ENCODE measurements at places on chromosomes 1 and 21.

DNA sequence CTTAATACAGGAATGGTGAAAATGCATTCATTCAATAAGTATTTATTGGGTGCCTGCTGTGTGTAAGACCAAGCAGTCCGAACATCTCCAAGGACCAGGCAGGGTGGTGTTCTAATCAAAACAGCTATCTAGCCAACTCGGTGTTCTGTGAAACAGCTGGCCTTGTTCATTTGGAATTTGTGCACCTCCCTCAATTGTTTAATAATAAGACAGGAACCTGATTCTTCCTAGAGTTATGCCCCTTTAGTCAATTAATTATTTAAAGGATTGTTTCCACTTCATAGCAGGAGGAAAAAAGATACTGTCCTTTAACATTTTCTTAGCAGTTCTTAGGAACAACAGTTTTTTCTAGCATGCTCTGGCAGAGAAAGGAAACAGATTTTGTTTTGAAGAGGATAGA, 30.4 kb downstream of the S100A10 start:
- DNase-seq, result no peak

DNA sequence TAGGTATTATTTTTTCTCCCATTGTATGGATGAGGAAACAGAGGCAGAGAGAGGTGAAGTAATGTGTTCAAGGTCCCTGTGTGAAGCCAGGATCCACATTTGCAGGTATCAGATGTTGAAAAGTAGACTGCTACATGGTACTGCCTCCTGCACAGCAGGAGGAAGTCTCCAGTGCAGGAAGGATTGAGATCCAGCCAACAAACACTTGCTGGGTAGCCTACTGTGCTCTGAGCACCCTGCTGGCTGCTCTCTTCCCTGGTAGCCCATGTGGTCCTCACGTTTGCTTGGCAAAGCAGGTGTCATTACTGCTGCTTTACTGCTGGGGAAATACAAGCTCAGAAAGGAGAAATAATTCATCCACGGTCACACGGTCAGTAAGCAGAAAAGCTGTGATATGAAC, 21.3 kb upstream of the GRIK3 start:
- DNase-seq, result no peak

GRCh38 chr21:33998402-33998801, 75.0 kb upstream of the MRPS6 start:
- DNase-seq, result no peak

DNA sequence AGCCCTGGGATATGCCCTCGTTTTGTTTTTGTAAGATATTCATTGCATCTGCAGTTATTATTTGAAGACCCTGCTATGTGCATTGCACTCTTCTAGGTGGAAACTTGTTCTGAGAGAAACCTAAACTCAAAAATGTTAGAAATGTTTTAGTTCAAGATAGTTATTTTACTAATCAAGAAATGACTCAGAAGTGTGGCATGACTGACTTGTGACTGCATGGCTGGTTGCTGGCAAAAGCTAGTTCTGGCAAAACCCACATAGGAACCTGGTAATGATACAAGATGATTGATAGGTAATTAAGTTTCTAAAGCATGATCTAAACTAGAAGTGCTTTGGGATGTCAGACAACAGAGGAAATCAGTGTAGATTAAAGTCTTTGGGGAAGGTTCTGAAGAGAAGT, 33.8 kb upstream of the NFASC start:
- DNase-seq, result no peak

DNA sequence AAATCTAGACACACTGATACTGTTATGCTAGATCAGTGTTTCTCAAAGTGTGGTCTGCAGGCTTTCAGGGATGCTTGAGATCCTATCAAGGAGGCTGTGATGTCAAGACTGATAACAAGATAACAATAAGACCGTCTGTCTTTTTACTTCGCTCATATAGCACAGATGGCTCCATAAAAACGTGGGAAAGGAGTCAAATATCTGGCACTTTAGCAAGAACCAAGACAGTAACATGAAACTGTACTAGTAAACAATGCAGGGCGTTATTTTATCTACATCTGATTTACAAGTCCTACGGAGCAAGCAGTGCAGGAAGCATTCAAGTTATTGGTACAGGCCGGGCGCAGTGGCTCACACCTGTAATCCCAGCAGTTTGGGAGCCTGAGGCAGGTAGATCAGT, 3.6 kb upstream of the SPRR3 start:
- DNase-seq, result no peak

DNA sequence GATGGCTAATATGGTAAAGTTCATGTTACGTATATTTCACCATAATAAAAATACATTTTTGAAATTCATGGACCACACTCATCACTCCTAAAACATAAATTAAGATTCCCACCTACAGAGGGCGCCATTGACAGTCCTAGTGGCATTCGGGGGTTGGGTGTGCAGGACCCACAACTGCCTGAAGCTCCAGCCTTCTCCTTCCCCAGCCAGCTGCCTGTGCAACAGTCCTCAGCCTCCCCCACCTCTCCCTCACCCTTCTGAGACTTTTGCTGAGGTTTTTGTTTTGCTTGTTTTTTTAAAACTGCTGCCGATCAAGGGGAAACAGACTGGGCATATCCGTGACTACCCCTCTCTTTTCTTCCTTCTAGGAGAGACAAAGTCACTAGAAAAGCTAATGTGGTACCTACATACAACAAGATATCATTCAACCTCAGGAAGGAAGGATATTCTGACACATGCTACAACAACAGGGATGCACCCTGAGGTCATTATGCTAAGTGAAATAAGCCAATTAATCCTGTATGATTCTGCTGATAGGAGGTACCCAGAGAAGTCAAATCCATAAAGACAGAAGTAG, 9.2 kb upstream of the EVA1C start:
- peak; percentile 45 for DNase-seq

GRCh38 chr1:159040893-159041724, 31.4 kb downstream of the IFI16 start:
- no peak for DNase-seq

DNA sequence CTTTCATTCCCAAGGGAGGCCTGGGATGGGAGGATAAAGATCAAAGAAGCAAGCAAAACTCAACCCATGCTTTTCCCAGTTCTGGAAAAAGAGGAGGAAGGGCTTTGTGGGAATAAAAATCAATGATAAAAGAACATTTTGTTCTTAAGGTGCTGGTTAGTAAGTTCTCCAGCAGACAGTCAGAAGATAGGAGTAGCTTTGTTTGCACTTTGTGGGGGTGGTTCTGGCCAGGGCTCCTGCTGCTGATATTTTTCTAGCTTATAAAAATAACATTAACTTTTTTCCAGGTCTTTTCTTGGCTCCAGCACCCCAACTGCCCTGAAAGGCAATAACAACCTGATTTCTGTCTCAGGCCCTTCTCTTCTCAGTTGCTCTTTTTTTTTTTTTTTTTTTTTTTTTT, 220.0 kb downstream of the FGGY start:
- no peak for DNase-seq

DNA sequence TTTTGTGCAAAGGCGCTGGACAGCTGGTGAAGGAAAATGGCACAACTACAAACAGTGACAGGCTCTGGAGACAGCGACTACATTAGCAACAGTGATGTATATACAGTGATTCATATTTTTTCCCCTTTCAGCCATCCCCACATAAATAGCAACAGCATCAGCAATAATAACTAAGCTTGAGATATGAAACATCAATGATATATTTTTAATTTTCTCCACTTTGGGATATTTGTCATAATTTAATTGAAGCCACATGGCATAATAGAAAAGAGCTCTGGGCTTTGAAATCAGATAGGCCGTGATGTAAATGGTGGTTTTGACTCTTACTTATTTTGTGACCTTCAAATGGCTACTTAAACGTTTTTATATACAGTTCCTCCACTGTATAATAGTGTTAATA, 764.3 kb upstream of the PRMT6 start:
- DNase-seq, result no peak

DNA sequence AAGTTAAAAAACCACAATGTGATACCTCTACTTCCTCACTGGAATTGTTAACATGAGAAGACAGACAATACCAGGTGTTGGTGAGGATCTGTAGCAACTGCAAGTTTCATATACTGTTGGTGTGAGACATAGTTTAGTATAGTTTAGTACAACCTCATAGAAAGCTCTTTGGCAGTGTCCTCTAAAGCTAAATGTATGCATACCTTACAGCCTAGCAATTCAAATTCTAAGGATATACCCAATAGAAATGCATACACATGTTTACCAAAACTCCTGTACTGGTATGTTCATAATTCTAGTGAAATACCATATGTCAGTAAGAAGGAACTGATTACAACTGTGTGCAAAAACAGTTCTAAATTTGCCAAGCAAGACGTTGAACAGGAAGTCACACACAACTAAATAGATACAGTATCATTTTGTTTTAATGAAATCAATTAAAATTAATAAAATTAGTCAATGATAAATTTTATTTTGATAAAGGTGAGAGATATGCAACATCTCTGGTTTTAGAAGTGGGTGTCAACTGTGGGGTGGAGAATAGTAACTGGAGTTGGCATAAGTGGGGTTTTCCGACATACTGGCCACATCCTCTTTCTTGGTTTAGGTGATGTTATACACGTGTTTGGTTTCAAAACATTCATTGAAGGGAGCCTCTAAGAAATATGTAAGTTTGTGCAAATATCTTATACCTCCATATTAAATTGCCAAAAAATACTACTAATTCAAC, 450.7 kb downstream of the PTPRC start:
- DNase-seq, result no peak

DNA sequence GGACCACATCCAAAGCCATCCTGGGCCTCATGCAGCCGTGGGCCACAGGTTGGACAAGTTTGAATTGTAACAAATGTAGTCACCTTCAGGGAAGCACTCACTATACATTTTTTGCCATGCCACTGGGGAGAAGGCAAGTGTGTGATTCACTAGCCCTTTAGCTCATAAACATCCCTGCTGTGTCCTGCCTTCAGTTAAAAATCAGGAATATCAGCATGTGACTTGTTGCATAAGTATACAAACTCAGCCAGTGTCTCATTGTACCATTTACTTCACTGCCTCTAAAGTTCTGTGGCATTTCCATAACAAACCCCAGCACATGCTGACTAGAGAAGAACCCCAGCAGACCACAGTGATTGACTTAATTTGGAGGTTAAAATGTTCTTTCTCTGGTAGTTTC, 142.0 kb upstream of the C1orf105 start:
- DNase-seq, result no peak

DNA sequence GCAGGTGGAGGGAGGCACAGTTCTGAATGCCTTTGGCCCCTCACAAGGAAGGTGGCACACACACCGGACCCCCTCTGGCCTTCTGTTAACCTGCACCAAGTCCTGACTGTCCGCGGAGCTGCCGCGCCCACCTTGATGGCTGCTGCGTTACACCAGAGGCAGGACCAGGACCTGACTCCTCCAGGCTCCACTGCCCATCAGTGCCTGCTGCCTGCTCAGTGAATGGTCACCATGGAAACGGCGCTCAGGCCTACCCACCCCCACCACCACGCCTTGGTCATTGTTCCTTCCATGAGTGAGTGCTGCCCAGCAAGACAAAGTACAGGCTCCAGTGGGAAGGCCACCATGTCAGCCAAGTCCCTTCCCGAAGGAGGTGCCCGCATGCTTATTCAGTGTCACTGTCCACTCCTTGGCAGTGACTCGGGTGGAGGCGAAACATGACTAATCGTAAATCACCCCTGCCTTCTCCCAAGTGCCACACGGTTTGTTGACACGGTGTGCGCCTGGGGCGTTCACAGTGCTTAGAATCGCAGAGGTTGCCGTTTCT, 57.3 kb downstream of the SLC37A1 start:
- no peak for DNase-seq

DNA sequence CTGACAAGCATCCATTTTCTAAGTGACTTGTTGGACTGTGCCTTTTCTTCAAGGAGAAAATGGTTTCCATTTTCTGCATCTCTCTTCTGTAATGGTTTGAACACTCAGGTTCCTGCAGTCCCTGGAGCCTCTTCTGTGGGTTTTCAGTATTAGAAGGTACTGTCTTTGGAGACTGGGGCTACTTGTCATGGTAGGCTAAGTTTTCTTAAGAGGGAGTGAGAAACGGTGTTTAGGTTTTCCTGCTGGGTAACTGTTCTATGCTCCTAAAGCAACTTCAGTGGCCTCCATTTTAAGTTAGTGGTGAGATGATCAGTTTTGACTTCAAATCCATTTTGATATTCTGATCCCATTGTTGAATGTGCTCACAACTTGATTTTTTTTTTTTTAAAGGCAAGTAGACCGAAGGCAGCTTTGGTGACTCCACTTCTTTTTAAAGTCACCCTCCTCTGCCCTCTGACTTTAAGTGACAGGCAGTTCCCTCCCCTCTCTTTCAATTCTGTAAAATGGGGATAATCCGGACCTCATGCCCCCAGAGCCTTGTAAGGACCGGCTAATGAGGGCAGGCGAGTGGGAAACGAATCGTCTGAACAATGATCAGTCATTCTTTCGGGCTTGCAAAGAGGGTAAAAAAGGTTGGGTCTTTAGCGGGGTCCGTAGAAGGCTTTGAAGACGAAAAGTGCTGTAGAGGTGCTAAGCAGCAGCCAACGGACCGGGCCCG, 1.0 kb upstream of the ARID1A start:
- no peak for DNase-seq

DNA sequence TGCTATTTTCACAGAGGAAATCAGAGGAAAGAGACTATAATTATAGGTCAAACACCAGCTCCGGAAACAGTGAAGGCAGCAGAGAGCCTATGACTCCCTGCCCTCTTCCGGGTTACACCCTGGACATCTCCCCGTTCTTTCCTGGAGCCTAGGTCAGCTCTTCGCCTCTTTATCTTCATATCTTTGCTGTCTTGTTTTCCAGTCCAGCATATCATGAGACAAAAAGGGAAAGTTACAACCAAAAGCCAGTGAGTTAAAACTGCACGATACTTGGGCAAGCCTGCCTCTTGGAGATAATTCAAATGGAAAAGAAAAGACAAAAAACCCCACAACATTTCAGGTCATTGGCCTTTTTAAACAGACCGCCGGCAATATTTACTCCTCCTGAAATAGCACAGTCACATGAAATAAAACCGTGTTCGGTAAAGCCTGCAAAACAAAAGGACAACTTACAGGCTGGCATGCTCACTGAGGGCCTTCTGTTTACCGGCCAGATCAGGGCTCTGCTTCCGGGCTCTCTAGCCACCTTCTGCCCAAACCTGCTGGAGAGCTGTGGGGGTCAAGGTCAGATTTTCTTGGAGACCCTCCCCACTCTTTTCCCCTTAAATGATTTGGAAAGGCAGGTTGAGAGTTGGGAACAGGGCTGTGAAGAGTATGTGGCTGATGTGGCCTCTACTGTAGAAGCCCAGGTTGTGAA, 42.8 kb upstream of the PPP2R5A start:
- no peak for DNase-seq

Data from activated CD4-positive, alpha-beta T cell treated with anti-CD3 and anti-CD28 coated beads, Interleukin-2, amount 50 U/mL, for 1 hour (primary cell).